Stimulated activated CD4-positive, alpha-beta T cell treated with anti-CD3 and anti-CD28 coated beads, Interleukin-1b, Interleukin-23, amount 100 ng/mL, for 1 hour (primary cell): ENCODE measurements at places on chromosomes 3 and 15.

- no peak for DNase-seq
Measured at GRCh38 chr15:48696627-48697312, 51.3 kb upstream of the FBN1 start.

DNA sequence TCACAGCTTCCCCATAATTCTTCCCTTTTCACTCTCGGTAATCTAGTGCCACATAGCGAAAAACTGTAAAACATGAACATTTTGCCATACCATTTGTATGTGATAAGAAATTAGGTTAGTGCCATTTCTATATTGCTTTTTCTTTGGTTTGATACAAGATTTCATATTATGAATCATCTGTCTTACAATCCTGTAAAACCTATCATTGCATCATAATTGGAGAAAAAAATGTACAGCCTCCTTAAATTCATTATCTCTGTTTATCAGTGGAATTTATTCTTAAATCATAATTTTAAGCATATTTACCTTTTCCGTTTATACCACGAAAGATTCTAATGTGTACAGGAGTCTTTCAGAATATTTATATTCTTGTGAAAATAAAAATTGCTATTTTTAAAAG, 23.8 kb downstream of the SEC62 start:
- DNase-seq, result no peak

DNA sequence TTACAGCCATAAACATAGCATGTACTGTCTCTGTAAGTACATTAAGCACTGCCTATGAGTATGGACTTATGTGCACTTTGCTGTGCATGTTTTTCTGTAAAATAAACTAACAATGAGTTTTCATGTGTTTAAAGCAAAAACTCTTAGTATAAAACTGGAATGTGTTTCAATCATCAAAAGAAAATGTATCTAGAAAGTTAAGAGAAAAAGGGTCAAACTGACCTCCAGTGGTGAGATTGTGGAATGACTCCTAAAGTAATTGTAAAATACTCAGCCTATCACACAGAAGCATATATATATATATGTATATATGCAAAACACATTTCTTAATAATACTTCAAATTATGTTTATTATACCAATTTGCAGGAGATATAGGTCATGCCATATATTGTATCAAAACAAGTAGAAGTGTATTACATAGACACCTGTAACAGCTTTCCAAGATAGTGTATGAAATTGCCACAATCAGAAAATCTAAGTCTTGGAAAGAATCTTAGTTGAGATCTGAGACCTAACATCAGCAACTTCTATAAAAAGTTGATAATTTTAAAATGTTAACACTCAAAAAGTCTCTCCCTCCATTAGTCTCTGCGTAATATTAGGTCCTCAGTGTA, 199.6 kb downstream of the FMN1 start:
- no peak for DNase-seq

GRCh38 chr3:126081618-126082361, 2.1 kb downstream of the SLC41A3 start:
- no peak for DNase-seq

DNA sequence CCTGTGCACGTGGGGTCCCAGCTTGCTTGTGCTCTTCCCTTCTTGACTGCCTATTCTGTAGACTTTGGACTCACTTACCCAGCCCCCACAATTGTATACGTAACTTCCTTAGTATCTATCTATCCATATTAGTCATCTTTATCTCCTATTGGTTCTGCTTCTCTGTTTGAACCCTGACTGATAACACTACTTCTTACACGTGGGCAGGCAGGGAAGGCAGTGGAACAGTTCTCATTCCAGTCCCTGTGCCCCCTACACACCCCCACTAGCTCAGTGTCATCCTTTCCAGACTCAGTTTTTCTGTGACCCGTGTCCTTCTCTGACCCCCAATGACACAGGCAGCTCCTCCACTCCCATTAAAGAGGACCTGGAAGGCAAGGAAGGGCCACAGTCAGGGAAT, 74.2 kb upstream of the FBN1 start:
- DNase-seq, result no peak

- no peak for DNase-seq
Measured at GRCh38 chr3:35919160-35919559, 279.8 kb downstream of the ARPP21 start.

GRCh38 chr3:171374661-171375285, 85.4 kb downstream of the TNIK start:
- DNase-seq, result no peak

DNA sequence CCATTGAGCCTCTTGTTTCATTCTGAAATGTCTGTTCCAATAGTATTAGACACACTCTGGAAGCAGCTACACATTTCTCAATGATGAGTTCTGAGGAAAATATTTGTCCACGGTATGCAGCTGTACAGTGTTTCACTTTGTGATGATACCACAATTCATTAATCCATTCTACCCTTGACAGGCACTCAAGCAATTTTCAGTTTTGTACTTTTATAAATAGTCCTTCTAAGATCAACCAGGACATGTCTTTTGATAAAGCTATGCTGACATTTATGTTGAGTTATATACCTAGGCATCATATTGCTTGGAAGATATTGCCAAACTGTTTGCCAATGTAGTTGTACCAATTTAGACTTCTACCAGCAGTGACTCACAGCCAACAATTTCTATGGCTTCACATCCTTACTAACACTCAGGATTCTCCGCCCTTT, 165.1 kb upstream of the COL8A1 start:
- DNase-seq, result no peak

- no peak for DNase-seq
Measured at GRCh38 chr3:189099505-189100290, 72.1 kb upstream of the TPRG1 start.

GRCh38 chr3:124149081-124149480, 157.2 kb upstream of the ROPN1 start:
- DNase-seq, result no peak

- DNase-seq, result no peak
Measured at GRCh38 chr3:14317057-14317553, 85.3 kb upstream of the SLC6A6 start.
